ENCODE measurements at places on chromosomes 3 and 15.

DNA sequence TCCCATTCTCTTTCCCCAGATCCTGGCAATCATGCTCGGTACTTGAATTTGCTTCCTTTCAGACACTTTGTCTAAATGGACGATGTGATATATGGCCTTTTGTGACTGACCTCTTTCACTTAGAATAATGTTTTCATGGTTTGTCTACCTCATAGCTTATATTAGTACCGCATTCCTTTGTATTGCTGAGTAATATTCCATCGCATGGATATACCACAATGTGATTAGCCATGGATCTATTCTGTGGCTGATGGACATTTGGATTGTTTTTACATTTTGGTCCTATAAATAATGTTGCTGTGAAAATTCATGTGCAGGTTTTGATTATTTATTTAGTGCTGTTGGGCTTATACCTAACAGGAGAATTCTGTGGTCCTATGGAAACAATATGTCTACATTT, 458.6 kb downstream of the GABRG3 start:
- no peak for DNase-seq

- no peak for DNase-seq
Observed at GRCh38 chr3:21054064-21054463, 696.9 kb downstream of the ZNF385D start.

DNA sequence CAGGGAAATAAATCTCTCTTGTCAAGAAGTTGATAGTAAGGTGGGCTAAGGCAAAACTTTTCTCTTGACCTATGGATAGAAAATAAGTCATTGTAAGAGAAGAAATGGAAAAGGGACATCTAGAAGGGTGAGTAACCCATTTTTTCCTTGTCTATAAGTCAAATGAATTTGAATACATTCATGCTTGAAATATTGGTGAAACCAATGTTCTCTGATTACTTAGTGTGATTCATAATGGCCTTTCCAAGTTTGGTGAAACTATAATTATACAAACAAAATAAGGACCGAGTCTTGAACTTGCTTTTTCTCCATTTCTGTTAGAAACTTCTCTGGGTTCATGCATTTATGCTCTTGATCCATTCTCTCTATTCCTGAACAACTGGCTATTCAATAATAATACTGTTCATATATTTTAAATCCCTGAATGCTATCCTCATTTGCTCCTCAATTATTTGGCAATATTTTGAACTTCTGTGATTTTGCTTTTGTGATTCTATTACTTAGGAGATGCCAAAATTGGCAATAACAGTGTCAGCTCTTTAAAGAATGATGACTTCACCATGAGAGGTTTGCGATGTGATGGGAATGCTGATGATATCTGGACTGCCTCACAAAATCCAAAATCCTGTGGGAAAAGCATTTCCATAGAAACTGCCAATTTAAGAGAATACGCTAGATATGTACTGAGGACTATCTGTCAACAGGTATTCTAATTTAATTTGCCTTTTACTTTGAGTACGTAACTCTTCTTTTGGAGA, 12.3 kb downstream of the P2RY12 start:
- DNase-seq: no peak

- DNase-seq: no peak
Observed at GRCh38 chr15:70524470-70524869, 238.9 kb downstream of the UACA start.

DNA sequence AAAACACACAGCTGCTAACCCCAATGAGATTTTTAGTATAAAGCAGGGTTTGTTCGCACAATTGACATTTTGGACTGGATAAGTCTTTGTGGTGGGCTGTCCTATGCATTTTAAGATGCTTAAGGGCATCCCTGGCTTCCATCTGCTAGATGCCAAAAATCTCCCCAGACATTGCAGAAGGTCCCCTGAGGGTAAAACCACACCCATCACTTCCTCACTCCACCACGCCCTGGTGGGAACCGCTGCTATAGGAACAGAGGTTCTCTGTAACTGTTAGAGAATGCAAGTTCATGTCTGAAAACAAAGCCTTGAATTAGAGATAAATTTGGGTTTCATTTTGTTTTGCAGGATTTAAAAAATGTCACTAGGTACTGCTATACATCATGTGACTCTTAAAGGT, 67.7 kb downstream of the ARHGEF26 start:
- no peak for DNase-seq

Data from CD4-positive, alpha-beta T cell treated with Interleukin-6 at 100 ng/mL for 8 hours (primary cell).